ENCODE measurements at places on chromosomes 5 and 9. TPM values are rescaled to one million over a fixed set of nuclear protein-coding genes. Genes with fewer than 3 reads are reported as not detected.
A peak's percentile ranks its signal among the peaks of the same experiment; 100 is the strongest.

DNA sequence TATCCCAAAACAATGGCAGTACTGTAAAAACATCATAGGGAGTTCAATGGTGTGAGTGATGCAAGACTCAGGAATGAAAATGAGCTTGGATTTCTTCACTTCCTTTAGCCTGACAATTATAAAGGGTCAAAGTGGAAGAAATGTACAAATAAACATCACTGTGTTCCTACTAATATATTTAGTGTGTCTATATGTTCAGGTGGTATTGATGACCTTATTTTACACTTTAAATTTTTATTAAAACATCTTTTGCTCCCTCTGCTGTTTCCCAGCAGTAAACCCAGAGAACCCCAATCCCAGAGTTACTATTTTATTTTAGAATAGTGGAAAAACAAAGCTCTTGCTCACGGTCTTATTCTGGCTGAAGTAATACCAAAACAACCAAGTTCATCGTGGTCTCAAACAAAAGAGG lies 2.0 kb downstream of the LOX start:
- no peaks in the 10 kb centered on the region for H3K36me3 ChIP-seq
- H3K27ac ChIP-seq: no peak overlapping the region
- peaks cover 49% of the 10 kb centered on the region for H3K27me3 ChIP-seq
- no peak for DNase-seq
- no peak overlapping the region for H3K4me3 ChIP-seq

RGS7BP gene
- not detected for total RNA-seq

DNA sequence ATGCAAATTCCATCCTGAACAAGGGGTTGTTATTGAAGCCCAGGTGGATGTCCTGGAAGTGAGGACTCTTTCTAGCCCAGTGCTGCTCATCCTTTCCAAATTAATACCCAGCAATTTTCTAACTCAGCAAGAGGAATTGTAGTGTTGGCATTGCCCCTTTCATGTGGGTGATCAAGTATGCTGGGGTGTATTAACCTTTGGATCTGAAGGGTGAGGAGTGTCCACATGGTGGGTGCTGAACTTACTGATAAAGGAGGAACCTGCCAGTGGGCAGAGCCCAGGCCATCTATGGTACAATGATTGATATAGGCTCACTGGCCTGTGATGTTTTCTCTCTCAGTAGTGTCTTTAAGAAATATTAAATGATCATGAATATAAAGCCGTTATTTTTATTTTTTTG lies 210.1 kb downstream of the NTRK2 start:
- H3K27me3 ChIP-seq: no peaks in the 10 kb centered on the region
- no peaks in the 10 kb centered on the region for H3K36me3 ChIP-seq
- H3K4me1 ChIP-seq: no peaks in the 10 kb centered on the region
- DNase-seq: no peak

HK3 gene
- 1.3 TPM for total RNA-seq

CD14 gene
- total RNA-seq: 3.5 TPM

- H3K36me3 ChIP-seq: peaks cover 2% of the 10 kb centered on the region
- peak within 1 kb of the TSS; percentile 74 for H3K4me3 ChIP-seq
Measured at GRCh38 chr9:113011911-113012381, at the start of gene ZNF883. ZNF883 (minus strand) TSS chr9:113012192.

DNA sequence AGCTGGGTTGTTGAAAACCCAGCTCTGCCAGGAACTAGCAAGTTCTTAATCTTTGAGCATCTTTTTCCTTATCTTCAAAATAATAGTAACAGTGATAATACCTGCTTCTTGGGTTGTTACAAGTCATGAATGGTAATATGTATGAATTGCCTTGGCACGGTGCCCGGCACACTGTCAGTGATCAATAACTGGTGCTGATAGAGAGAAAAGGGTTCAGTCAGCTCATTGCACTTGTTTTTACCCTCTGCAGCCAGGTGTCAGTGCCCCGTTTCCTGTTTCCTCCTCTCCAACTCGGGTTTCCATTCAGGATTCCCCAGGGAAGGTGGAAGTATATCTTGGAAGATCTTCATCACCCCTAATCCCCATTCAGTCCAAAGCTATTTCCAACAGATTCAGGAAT lies 15.8 kb upstream of the NIPAL4 start:
- H3K4me3 ChIP-seq: no peak overlapping the region
- H3K27ac ChIP-seq: no peak overlapping the region
- peaks cover 37% of the 10 kb centered on the region for H3K27me3 ChIP-seq
- H3K36me3 ChIP-seq: no peaks in the 10 kb centered on the region
- no peaks in the 10 kb centered on the region for H3K4me1 ChIP-seq

ALG2 gene
- 23.7 TPM for total RNA-seq

DNA sequence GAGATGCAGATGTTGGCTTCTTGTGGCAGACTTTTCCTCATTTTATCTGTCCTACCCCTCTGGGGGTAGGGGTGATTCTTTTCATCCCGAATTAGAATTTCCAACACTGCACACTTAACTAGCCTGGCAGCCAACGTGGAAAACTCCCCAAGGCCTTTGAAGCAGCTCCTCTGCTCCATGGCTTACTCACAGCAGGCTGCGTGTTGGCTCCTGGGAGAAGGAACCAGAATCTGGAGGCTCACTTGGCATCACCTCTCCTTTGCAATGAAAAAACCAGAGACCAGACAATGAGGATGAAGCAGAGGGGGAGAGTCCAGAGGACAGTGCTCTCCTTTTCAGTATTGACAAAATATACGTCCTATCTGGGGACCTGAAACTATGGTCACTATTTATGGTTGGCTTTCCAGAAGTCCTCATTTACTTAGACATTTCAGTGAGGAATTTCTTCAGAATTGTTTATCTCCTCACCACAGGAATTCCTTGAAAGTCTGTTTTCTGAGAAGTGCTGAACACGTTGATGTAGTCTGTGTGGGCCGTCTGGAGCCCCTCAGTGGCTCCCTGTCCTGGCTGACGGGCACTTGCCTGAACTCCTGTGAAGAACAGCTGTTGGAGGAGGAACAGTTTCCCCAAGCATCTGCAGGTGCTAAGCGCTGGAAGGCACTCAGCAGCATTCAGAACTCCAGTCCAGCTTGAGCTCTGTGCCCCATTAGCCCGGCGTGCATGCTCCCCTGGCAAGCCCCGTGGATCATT lies 231.3 kb downstream of the RFK start:
- H3K27me3 ChIP-seq: no peaks in the 10 kb centered on the region
- peaks cover 15% of the 10 kb centered on the region for H3K36me3 ChIP-seq
- no peak overlapping the region for H3K27ac ChIP-seq
- H3K4me3 ChIP-seq: no peak overlapping the region
- no peak for DNase-seq

DNA sequence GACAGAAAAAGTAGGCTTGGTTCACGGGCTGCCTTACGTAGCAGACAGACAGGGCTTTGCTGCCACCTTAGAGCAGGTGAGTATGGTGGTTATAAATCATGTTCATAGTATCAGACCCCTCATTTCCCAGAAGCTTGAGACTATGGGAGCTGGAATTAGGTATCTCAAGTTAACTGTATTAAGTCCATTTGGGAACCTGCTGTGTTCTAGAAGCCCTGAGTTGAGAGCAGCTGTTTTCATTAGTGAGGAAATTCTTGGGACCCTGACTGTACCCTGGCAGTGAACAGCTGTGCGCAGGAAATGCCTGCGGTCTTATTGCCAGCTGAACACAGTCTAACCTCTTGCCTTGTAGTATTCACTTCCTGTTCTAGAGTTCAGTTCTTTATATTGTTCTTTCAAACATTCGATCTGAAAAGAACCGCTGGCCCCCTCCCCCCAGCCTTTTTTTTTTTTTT lies 29.8 kb downstream of the UGCG start:
- peaks cover 31% of the 10 kb centered on the region for H3K36me3 ChIP-seq
- peaks cover 27% of the 10 kb centered on the region for H3K4me1 ChIP-seq
- DNase-seq: peak; percentile 53

ENTPD2 gene
- not detected for total RNA-seq

GRCh38 chr9:94847486-94847885 lies 121.0 kb downstream of the AOPEP start:
- DNase-seq: no peak
- H3K27ac ChIP-seq: no peak overlapping the region
- H3K36me3 ChIP-seq: peaks cover 11% of the 10 kb centered on the region
- H3K4me3 ChIP-seq: no peak overlapping the region

GRCh38 chr5:143131972-143132371 lies 271.5 kb downstream of the NR3C1 start:
- no peak overlapping the region for H3K4me3 ChIP-seq
- no peaks in the 10 kb centered on the region for H3K27me3 ChIP-seq
- H3K4me1 ChIP-seq: no peaks in the 10 kb centered on the region
- no peak for DNase-seq
- H3K27ac ChIP-seq: no peak overlapping the region

DNA sequence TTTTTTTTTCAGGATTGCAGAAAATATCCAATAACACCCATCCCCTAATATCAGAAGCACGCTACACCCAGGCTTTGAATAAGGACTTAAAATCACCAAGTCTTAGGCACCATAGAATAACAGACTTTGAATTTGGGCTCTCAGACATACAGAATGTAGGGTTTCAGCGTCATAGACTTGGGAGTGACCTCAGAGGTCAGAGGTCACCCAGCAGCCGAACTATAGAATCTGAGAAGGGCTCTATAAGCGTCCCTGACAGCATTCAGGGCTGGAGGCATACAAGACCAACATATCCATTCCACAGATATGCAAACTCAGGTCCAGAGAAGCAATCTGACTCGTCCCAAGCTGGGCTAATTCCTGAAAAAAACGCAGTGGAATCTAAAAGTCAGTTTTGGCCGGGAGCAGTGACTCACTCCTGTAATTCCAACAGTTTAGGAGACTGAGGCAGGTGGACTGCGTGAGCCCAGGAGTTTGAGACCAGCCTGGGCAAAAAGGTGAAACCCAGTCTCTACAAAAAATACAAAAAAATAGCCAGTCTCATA lies 34.7 kb downstream of the SLC6A7 start:
- no peaks in the 10 kb centered on the region for H3K36me3 ChIP-seq
- no peak overlapping the region for H3K4me3 ChIP-seq
- DNase-seq: no peak
- peaks cover 2% of the 10 kb centered on the region for H3K27me3 ChIP-seq

DNA sequence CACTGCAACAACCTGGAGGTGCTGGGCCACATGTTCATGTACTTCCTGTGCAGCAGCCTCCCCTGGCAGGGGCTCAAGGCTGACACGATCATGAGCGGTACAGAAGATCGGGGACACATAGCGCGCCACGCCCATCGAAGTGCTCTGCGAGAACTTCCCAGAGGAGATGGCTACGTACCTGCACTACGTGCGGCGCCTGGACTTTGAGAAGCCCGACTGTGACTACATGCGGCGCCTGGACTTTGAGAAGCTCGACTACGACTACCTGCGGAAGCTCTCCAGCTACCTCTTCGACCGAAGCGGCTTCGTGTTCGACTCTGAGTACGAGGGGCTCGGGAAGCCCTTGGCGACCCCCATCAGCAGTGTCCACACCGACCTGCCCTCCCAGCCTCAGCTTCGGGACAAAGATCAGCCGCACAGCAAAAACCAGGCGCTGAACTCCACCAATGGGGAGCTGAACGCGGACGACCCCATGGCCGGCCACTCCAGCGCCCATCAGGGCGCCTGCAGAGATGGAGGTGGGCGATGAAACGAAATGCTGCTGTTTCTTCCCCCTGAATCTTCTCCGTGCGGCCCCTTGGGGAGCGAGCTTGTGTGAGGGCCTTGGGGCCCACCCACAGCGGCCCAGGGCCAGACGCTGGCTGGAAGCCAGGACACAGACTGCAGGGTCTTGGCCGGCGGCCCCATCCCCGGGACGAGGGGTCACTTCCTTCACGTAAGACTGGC lies 56.5 kb downstream of the JAK2 start:
- peaks cover 12% of the 10 kb centered on the region for H3K4me1 ChIP-seq
- H3K4me3 ChIP-seq: no peak overlapping the region
- no peaks in the 10 kb centered on the region for H3K27me3 ChIP-seq
- peaks cover 67% of the 10 kb centered on the region for H3K36me3 ChIP-seq
- H3K27ac ChIP-seq: no peak overlapping the region

SPATA31D4 gene
- not detected for total RNA-seq

PCDHGB1 gene
- total RNA-seq: not detected

GRCh38 chr9:114666401-114666800 lies 8.8 kb upstream of the TEX53 start:
- no peak for DNase-seq
- H3K27ac ChIP-seq: no peak overlapping the region
- H3K36me3 ChIP-seq: peaks cover 1% of the 10 kb centered on the region
- peaks cover 5% of the 10 kb centered on the region for H3K4me1 ChIP-seq
- H3K4me3 ChIP-seq: no peak overlapping the region

FOXD4 gene
- total RNA-seq: 0.17 TPM

GRCh38 chr5:128052780-128053179 lies 30.8 kb upstream of the SLC12A2 start:
- H3K4me1 ChIP-seq: no peaks in the 10 kb centered on the region
- DNase-seq: no peak
- peaks cover 23% of the 10 kb centered on the region for H3K36me3 ChIP-seq
- no peaks in the 10 kb centered on the region for H3K27me3 ChIP-seq
- H3K4me3 ChIP-seq: no peak overlapping the region

NPR3 gene
- total RNA-seq: 0.17 TPM

FAM53C gene
- 29.3 TPM for total RNA-seq

MLANA gene
- not detected for total RNA-seq

PCDHGA6 gene
- 0.33 TPM for total RNA-seq

UNC13B gene
- 0.64 TPM for total RNA-seq

DNA sequence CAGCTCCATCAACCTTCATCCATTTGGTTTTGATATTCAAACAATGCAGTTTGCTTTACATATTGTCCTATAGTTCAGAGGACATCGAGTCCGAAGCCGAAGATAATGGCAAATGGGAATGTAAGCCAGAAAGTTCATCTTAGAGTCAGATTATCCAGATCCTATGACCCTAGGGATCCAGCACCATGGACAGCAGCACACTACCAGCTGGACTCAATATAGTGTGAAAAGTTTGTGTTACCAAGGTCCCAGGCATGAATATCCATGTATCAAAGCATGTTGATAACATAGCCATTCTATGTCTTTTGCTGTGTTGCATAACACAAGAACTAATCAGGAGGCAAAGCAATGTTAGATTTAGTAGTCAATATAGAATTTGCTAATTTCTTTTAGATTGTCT lies 46.3 kb downstream of the FSTL4 start:
- H3K4me3 ChIP-seq: no peak overlapping the region
- H3K27me3 ChIP-seq: peaks cover 35% of the 10 kb centered on the region
- DNase-seq: peak; percentile 41
- no peak overlapping the region for H3K27ac ChIP-seq

DNA sequence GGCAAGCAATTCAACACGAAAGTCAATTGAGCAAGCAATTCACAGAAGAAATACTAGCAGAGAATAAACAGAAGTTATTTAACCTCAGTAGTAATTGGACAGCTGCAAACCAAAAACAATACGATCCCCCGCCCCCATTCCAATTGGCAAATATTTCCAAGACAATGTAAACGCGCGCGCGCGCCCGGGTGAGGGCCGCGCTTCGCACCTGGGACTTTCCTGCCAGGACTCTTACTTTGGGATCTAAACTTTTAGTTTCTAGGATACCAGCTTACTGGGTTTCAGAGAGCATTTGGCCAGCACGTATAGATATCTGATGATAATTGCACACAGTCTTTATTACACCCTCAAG lies 8.6 kb downstream of the RUFY1 start:
- no peaks in the 10 kb centered on the region for H3K27me3 ChIP-seq
- peak overlapping the region; percentile 85 for H3K4me3 ChIP-seq
- H3K27ac ChIP-seq: peak overlapping the region; percentile 78
- peaks cover 26% of the 10 kb centered on the region for H3K36me3 ChIP-seq

All from activated naive CD8-positive, alpha-beta T cell treated with anti-CD3 and anti-CD28 coated beads, Interleukin-2, amount 10 ng/mL, durations not matched to agents 7 days and 5 days (primary cell).